Common myeloid progenitor, CD34-positive (primary cell): ENCODE measurements at places on chromosomes 6 and 20.

DNA sequence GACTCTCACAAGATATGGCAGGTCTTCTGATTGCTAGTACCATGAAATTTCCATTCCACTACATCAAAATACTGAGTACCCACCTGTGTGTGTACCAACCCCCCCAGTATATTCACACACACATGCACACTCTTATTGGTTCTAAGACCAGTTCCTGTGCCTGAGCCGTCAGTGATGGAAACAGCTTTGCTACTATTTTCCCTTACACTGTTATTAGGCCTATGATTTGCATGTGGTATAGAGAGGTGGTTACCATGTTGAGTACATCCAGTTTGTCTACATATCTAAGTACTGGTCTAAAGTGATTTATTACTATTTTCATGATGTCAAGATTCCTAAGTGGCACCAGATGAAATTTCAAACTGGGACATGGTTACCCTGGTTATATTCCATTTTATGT is 459.9 kb downstream of the BCKDHB start:
- DNase-seq, result no peak

DNA sequence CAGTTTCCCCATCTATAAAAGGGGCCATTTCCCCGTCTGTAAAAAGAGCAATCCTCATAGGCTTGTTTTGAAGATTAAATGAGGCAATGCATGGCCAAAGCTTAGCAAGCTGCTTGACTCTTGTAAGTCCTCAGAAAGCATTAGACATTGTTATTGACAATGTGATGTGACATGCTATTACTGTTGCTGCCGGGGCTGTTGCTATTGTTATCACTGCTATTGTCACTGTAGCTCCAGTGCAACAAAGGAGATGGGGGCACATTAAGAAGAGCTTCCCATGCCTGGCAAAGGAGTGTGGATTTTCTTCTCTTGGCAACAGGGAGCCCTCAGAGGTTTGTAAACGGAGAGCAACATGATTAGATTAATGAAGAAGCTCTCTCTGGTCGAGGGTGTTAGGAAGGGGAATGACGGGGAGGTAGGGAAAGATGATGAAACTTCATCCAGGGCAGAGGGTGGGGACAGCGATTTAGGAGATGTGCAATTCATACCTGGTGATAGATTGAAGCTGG is 33.1 kb upstream of the FAM83D start:
- DNase-seq, result no peak

GRCh38 chr20:4569865-4570264 is 151.8 kb upstream of the PRND start:
- no peak for DNase-seq

DNA sequence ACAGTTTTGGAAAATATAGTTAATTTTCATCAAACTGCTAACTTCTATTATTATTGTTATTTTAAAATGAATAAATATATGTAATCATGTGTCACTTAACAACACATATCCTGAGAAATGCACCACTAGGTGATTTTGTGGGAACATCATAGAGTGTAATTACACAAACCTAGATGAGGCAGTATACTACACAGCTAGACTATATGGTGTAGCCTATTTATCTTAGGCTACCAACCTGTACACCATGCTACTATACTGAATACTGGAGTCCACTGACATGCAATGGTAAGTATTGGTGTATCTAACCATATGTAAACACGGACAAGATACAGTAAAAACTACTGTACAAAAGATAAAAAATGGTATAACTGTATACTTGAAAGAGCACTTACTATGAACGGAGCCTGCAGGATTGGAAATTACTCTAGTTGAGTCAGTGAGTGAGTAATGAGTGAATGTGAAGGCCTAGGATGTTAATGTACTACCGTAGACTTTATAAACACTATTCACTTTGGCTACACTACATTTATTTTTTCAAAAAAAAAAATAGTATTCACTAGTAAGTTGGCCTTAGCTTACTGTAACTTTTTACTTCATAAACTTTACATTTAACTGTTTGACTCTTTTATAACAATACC is 72.4 kb downstream of the ASCC3 start:
- no peak for DNase-seq

- DNase-seq, result no peak
These were observed 14.0 kb downstream of the CST3 start for GRCh38 chr20:23623666-23624323.

- DNase-seq, result no peak
These were observed 74.4 kb downstream of the SMOC2 start for GRCh38 chr6:168515376-168515775.

GRCh38 chr20:57223648-57224489 is 42.6 kb downstream of the BMP7 start:
- DNase-seq, result no peak

GRCh38 chr6:118810420-118811027 is 83.4 kb upstream of the ASF1A start:
- DNase-seq, result peak; percentile 91

DNA sequence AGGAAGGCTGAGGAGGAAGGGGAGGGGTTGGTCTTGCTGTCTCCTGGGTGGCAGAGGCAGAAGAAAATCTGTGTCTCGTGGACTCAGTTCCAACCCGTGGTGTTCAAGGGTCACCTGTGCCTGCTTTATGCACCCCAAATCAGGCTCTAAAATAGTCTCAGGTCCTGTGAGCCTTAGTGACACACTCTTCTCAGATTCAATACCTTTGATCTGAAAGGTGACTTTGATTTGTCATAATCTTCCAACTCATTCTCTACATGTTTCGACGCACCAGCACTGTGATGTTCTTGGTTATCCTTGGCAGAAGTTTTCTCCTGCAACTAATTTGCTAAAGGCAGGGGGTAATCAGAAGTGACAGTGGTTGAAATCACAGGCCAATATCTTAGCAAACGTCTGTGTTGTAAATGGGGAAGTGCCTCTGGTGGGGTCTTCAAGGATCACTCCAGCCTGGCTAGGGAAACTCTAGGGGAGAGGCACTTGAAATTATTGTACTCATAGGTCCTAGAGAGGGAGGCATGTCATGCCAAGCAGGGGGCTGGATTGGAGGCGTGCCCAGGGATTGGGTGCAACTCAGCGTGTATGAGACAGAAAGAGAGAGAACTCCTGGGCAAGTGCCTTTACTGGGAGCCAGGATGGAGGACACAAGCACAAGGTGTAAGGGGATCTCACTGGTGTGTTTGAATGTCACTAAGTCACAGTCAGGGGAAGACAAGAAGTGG is 19.0 kb upstream of the PRND start:
- DNase-seq, result no peak
